ENCODE measurements at places on chromosomes 3 and 15.

DNA sequence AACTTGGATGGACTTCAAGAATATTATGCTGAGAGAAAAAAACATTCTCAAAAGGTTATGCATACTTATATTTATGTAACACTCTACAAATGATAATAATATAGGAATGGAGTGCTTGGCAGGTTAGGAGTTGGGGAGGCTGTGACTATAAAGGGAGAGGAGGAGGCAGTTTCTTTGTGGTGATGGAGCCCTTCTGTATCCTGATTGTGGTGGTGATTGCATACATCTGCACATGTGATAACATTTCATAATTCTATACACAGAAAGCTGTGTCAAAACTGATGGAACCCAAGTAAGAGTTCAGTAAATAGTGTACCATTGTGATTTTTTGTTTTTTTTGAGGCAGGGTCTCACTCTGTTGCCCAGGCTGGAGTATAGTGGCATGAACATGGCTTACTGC lies 31.7 kb upstream of the FAM3D start:
- no peak for DNase-seq

DNA sequence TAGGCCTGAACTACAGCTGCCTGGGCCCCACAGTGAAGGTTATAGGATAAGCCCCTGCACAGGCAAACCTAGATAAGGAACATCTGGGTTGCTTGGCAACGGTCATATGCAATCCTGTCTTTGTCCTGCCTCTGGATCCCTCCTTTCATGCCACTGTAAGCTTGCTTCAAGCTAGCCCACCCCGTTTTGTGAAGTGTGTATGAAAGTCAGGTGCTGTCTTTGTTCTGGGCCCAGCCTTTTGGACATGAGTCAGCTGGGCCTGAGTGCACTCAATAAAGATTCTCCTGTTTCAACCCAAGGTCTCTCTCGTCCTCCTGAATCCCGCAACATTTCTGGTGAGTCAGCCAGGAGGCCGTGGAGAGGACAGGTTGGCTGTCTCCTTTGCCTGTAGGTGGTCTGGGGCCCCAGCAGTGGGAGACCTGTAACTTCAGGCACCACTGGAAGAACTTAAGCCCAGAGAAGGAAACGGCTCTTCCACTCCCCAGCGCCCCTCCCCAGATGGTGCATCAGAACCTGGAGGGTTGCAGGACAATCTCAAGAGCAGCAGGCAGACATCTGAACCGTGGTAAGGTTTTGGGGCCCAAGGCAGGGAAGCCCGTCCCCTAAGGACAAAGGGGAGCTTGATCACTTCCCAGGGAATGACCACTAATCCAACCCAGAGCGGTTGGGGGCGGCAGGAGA lies 8.3 kb upstream of the SLC9C1 start:
- DNase-seq: no peak

DNA sequence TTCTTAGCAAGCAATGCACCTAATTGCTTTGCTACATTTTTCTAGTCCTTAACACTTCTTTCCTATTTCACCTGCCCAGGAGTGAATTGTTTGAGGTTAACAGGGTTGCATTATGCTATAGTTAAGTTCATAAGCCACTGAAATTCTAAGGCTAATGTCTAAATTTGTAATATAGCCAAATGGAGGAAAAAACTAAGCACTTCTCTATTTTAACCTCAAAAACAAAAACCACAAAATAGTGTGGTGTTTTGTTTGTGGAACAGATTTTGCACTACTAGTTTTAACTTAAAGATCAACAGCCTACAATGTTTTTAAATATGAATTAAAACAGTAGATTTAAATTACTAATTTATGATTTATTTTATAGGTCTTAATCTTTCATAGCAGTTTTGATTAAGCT lies 5.5 kb downstream of the ATOSA start:
- no peak for DNase-seq

DNA sequence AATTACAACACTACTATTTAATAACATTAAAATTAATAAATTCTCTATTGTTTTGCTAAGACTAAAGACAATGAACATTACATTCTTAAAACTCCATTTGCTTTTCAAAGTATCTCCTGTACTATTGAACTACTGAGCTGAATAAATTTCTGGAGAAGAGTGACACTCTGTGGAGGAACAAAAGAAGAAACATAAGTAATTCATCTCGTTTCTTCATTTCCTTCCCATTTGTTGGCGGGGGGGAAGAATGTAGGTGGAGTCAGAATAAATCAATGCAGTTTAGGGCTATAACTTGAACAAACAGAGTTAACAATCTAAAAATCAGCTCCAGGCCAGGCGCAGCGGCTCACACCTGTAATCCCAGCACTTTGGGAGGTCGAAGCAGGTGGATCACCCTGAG lies 32.7 kb downstream of the EFHB start:
- no peak for DNase-seq

GRCh38 chr15:62569460-62570404 lies 404.6 kb upstream of the C2CD4B start:
- DNase-seq: peak; percentile 89

DNA sequence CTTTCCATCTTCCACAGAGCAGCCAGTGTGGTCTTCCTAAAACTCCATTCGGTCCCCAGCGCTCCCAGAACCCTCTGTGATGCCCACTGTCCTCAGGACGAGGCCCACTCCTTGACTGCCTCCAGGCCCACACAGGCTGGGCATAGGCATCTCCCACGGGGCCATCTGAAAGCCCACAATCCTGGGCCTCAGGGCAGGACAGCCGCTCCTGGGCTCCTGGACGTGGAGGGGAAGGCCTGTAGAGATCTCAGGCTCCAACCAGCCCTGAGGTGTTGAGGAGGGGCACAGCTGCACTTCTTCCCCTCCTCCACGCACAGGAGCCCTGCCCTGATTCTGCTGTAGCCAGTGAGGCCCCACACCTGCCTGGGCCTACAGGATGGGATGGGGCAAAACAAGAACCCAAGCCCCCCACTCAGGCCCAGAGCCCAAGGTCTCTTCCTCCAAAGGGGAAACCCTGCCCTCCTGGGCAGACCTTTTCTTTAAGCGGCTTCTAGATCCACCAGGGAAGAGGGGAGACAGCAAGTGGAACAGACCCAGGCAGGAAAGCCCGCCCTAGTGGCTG lies 25.9 kb downstream of the SHISA5 start:
- no peak for DNase-seq
